Activated CD8-positive, alpha-beta memory T cell treated with anti-CD3 and anti-CD28 coated beads, Interleukin-2, amount 10 ng/mL, durations not matched to agents 7 days and 5 days (primary cell): ENCODE measurements at places on chromosomes 16 and 17. TPM values are rescaled to one million over a fixed set of nuclear protein-coding genes. Genes with fewer than 3 reads are reported as not detected.

Gene GNG13
- total RNA-seq, result not detected

Gene ELOB
- 260 TPM for total RNA-seq

Gene TSPOAP1
- total RNA-seq, result 25.6 TPM

Gene CCL7
- total RNA-seq, result not detected

Gene CRHR1
- total RNA-seq, result not detected

Gene SPG7
- total RNA-seq, result 92.1 TPM

Gene BAIAP3
- 0.45 TPM for total RNA-seq

Gene CHST5
- 0.14 TPM for total RNA-seq

Gene MRPL27
- total RNA-seq, result 65.7 TPM

Gene MBTPS1
- 57.8 TPM for total RNA-seq

Gene QPRT
- 15.7 TPM for total RNA-seq

Gene KSR1
- total RNA-seq, result 70.4 TPM
